Karpas-422 (cell line): ENCODE measurements at places on chromosomes 16 and 17.

DNA sequence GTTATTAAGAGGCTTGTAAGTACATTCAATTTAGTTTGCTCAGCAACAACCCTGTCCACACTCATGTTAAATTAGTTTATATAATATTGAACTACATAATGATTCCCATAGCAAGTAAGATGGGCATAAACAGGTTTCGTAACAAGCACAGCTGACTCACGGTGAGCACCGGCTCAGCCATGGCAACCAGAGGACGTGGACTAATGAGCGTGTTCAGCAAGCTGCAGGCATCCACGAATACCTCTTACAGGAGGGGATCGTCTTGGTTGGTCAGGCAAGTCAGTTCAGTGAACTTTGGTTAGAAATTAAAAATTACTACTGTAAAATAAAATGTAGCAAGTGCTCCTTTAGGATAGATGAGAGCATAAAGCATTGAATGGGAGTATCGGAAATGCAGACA, 58.4 kb downstream of the ELAC2 start:
- DNase-seq: no peak

DNA sequence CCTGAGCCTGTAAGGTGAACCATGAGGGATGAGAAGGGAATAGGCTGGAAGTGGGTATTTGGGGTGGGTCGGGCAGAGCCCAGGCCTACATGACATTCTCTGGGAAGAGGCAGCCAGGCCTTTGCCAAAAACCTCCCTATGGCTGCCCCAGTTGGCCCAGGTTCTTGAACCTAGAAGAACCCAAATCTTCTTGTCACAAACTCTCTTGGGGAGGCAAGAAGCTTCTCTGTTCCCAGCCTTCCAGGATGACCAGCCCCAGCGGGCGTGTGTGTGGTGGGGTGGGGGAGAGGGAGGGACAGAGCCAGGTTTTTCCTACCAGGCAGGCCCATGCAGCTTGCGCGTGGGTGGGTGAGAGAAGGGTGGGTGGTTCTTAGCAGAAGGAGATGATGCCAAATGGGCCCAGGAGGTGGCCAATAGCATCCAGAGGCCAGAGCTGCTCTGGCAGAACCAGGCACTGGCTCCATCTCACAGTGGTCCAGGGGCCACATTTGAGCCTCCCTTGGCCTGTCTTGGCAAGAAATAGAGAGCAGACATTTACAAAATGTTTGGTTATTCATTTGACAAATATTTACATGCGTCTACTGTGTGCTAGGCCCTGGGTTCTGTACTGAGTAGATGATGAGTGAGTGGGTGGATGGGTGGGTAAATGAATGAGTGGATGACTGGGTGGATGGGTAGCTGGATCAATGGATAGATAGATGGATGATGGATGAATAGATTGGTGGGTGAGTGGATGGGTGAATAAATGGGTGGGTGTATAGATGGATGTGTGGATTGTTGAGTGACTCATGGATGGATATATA, 44.3 kb upstream of the PLCG2 start:
- no peak for DNase-seq

GRCh38 chr16:71311553-71312158, 22.5 kb upstream of the CMTR2 start:
- DNase-seq: peak; percentile 71

DNA sequence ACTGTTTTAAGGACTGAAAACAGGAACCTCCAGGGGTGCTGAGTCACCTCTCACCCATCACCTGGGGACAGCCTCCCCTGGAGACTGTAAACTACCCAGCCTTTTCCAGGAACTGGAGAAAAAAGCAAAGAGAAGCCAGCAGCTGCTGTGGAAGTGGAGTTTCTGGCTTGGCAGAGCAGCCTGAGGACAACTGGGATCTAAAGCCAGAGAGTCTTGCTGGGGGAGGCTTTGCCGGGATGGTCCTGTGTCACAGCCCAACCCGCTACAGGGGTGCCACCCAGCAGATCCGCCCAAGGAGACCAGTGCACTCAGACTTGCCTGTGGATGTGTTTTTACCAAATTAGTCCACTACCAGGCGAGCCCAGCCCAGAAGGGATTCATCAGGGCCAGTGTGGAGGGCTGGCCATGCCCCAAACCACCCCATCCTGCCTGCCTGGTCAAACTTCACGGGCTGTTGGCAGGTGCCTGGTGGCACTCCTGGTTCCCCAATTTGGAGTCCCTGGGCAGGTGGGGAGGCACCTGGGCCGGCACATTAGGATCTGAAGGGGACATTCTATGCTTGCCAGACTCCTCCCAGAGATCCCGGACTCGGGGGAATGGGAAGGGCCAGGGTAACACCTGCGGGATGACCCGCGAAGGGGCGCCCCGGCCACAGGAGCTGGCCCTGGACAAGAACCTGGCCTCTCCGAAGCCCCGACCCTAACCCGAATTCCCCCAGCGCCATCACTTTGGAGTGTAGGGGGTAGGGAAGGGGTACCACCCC, 771 bp downstream of the MSRB1 start:
- peak; percentile 83 for DNase-seq

DNA sequence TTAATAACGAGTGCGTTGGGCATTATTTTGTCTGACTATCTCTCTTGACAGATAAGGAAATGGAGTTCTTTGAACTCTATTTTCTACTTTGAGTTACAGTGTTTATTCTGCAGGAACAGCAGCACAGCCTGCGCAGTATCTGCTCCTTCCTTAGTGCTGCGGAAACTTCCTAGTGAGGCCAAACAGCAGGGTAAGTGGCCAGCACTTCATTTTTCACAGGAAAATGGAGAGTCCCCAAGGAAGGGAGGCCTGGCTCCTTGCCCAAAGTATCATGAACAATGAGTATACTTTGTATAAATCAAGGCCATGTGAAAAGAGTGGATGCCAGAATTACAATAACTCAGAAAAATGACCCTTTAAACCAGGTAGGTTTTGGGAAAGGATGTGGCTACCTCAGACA, 140.6 kb downstream of the VPS53 start:
- DNase-seq: no peak

DNA sequence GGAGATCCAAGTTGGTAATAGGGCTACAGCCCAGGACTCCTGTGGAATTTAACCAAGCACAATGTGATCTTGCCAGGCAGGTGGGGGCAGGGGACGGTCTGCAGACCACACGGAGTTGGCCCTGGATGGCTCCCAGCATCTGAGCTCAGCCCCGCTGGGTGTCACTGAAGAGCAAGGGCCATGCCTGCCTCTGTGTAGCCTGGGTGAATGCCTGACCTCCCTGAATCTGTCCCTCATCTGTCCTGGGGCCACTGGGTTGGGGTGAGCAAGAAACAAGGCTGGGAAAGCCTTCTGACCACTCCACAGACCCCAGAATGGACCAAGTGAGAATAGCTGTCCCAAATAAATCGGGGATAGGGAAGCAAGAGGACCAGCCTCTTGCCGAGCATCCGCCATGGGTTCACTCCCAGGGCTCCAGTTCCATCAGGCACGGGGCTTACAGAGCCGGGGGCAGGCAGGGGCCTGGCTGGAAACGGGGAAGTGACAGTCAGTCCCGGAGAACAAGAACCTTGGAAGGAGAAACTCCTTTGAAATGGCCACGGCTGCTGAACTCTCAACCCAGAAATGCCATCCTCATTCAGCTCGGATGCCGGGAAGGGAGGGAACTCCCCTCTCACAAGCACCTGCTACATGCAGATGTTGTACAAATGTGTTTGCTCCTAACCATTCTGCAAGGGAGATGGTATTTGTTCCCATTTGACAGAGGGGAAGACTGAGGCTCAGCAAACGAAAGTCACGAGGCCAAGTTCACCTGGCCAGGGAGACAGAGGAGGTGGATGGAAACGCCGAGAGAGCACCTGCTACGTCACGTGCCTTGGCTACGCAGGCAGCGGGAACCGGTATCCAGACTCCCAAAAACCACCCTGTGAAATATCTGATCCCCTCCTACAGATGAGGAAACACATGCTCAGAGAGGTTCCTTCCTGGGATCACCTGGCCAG, 50.0 kb downstream of the RMI2 start:
- no peak for DNase-seq

DNA sequence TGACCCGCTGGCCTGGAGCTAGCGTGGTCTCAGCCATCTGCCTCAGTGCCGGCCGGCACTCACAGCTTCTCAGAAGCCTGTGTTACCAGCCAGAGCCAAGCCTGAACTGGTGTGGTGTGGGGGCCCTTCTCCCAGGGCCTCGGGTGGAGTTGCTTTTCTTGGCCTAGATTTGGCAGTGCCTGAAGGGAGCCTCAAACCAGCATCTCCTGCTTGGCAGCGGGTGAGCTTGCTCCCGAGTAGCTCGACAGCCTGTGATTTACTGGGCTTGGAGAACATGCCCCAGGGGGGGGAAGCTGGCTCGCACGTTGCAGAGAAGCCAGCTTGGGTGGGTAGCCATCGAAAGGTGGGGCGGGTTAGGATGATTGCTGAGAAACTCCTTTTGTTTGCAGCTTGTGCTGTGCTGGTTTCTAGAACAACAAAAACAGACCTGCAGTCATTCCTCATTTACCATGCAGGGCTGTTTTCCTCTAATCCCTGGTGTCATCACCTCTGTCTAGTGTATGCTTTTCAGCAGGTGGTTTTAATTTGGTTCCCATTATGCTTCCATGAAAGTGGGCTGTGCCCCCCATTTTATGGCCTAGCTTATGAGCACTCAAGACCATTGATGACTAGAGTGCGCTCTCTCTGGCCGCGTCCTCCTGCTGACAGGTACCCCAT, 42.2 kb downstream of the TBCD start:
- DNase-seq: no peak
